ENCODE measurements at places on chromosomes 1 and 21. TPM values are rescaled to one million over a fixed set of nuclear protein-coding genes. Genes with fewer than 3 reads are reported as not detected.
A peak's percentile ranks its signal among the peaks of the same experiment; 100 is the strongest.

DNA sequence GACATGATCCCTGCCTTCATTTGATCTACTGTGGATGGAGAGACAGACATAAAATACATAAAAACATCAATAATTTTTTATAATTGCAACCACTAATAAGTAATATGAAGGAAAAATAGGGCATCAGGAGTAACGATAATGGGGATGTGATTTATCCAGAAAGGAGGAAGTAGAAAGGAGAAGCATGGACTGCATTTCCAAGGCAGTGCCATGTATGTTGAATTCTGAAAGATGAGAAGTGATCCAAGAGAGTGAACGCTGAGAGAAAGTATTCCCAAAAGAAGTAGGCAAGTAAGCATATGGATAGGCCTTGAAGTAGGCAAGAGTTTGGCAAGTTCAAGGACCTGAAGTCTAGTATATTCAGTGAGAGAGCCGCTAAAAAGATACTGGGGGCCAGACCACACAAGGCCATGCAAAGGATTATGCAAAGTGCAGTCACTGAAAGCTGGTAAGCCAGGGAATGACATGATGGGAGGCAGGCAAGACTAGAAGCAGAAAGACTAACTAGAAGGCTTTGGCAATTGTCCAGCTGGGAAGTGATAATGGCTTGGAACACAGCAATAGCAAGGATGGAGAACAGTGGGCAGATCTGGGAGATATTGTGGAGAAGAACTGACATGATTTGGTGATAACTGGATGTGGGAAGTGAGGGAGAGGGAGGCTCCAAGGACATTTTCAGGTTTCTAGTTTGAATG lies 85.9 kb downstream of the TM2D1 start:
- no peaks in the 10 kb centered on the region for H3K4me1 ChIP-seq
- no peaks in the 10 kb centered on the region for H3K36me3 ChIP-seq
- no peak overlapping the region for H3K4me3 ChIP-seq
- H3K27me3 ChIP-seq = no peaks in the 10 kb centered on the region

SMPDL3B gene
- 6.0 TPM for total RNA-seq

DNA sequence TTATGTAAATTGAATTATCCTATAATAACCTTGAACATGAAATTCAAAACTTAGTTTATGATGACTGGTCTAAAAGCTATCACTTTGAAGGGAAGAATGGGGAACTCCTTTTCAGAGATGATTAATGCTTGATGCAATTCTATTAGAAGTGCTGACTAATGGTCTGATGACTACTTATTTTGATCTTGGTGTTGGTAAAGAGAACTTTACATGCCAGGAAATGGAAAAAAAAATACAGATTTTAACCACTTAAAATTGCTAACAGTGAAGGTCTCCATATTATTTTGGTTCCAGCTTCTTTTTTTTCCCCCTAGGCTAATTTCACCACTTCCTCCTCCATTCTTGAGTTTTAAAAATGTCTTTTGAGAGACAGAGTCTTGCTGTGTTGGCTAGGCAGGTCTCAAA lies 22.9 kb downstream of the S1PR1 start:
- H3K27me3 ChIP-seq = no peaks in the 10 kb centered on the region
- no peaks in the 10 kb centered on the region for H3K36me3 ChIP-seq
- no peak overlapping the region for H3K4me3 ChIP-seq
- DNase-seq = no peak
- no peak overlapping the region for H3K27ac ChIP-seq

GRCh38 chr1:33714421-33714820 lies 149.5 kb upstream of the HMGB4 start:
- H3K27ac ChIP-seq = no peak overlapping the region
- no peaks in the 10 kb centered on the region for H3K4me1 ChIP-seq
- no peaks in the 10 kb centered on the region for H3K27me3 ChIP-seq
- DNase-seq = no peak

DNA sequence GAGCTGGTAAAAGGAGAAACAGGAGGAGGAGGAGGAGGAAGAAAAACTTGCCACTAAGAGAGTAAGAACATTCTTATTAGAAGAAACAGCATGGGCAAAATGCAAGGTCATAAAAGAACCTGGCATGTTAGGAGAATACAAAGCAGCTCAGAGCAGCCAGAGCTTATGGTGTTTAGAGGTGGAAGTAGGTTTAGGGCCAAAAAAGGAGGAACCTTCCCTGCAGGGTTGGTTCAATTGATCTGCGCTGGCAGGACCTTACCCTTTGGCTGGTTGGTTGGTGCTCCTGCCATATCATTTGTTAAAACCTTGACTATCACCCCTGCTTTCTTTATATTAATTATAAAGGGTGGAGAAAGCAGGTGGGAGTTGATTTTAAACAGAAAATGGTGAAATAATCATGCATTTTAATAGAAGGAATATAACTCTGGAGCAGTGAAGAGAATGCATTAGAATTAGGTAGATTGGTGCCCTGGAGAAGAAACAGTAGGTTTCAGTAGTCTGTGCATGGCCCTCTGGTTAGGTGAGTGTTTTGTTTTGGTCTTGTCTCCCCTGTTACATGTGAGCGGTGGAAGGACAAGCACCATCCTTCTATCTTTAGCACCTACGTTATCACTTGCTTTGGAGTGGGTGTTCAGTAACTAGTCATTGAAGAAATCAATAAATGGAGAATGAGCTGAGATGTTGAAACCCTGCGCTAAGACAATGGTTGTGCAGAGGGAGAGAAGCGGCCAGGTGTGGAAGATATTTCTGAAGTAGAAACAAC lies 110.4 kb upstream of the NGF start:
- H3K27ac ChIP-seq = no peak overlapping the region
- no peak overlapping the region for H3K4me3 ChIP-seq
- DNase-seq = no peak
- H3K4me1 ChIP-seq = peaks cover 9% of the 10 kb centered on the region

DNA sequence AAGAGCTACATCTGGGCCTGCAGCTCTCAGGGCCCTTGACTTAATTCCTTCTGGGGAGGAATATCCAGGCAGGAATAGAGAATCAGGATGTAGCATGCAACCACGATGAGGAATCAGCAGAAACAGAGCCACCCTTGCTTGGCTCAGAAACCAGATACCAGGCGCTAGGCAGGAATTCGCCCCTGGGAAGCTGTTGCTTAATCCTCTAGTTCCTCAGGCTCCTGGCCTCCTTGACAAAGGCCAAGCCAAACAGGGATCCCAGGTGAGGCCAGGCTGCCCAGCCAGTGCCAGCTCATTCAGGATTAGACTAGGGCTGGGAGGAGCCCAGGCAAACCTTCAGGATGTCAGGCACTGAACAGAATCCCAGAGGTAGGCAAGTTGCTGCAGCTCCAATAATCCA lies 48.2 kb upstream of the IRF2BP2 start:
- no peak overlapping the region for H3K27ac ChIP-seq
- no peaks in the 10 kb centered on the region for H3K27me3 ChIP-seq
- DNase-seq = no peak
- H3K4me1 ChIP-seq = peaks cover 4% of the 10 kb centered on the region

CHD1L gene
- total RNA-seq = 21.0 TPM

- no peak overlapping the region for H3K4me3 ChIP-seq
- DNase-seq = no peak
- no peak overlapping the region for H3K27ac ChIP-seq
- no peaks in the 10 kb centered on the region for H3K27me3 ChIP-seq
- no peaks in the 10 kb centered on the region for H3K36me3 ChIP-seq
These were observed 6.8 kb downstream of the PRXL2B start for GRCh38 chr1:2593251-2593878.

SYT2 gene
- 0.03 TPM for total RNA-seq

DNA sequence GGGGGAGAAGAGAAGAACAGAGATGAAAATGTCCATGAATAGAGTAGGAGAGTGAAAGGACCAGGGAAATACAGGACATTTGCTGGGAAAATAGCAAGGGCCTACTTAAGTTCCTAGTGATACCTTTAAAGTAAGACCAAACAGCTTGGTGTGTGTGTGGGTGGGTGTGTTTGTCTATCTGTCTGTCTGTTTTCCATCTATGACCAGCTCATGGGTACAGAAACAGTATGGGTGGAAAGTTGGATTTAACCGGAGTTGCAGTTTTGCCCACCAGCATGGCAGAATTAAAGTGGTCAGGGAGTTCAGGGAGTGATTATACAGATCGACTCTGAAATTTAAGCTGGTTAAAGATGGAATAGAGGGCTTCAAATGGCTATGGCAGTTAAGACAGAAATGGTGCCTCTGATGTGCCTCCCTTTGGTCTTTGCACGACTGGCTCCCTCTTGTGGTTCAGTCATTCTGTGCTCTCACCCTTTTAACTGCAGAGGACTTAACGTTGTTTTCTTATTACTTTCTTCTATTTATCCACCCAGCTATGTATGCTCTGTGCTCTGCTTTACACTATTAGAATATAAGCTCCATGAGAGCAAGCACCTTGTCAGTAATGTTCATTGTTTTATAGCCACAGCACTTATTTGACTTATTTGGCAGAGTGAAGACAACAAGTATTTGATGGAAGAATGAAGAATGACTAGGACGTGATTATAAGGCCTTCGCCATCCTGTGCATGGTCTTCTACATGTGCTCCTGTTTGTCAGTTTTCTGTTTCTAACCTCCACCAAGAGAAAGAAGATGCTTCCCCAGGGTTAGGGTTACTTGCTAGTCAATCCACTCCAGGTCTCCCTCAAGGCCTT lies 72.7 kb upstream of the AK4 start:
- no peaks in the 10 kb centered on the region for H3K4me1 ChIP-seq
- peak; percentile 71 for DNase-seq
- H3K27me3 ChIP-seq = no peaks in the 10 kb centered on the region
- H3K36me3 ChIP-seq = no peaks in the 10 kb centered on the region
- no peak overlapping the region for H3K27ac ChIP-seq
- no peak overlapping the region for H3K4me3 ChIP-seq

NBPF6 gene
- not detected for total RNA-seq

GRCh38 chr1:156006666-156007376 lies 13.9 kb downstream of the SSR2 start:
- no peak overlapping the region for H3K4me3 ChIP-seq
- no peak for DNase-seq
- no peaks in the 10 kb centered on the region for H3K27me3 ChIP-seq
- H3K36me3 ChIP-seq = peaks cover 18% of the 10 kb centered on the region
- peak overlapping the region; percentile 76 for H3K27ac ChIP-seq

DNA sequence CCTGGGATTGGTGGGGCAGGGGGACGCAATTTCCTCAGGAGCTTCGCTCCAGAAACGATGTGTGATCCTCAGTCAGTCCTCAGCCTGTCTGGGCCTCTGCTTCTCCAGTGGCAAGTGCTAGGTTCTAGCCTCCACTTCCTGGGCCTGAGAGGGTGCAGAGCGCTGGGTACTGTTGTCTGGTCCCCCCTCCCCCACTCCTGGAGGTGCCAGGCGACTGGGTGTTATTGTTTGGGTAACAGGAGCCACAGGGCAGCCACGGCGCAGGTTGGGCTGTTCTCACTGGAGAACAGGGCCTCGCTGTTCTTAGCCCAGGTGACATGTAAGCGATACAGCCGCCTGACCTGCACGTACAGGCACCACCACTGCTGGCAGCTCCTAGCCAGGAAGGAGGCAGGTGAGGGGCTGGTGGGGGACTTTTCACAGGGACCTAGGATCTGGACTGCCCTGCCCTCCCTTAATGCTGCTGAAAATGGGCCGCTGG lies 2.1 kb downstream of the RPS6KA1 start:
- H3K4me1 ChIP-seq = peaks cover 9% of the 10 kb centered on the region
- no peaks in the 10 kb centered on the region for H3K36me3 ChIP-seq
- DNase-seq = no peak
- no peak overlapping the region for H3K27ac ChIP-seq

ZNF697 gene
- 8.1 TPM for total RNA-seq

DNA sequence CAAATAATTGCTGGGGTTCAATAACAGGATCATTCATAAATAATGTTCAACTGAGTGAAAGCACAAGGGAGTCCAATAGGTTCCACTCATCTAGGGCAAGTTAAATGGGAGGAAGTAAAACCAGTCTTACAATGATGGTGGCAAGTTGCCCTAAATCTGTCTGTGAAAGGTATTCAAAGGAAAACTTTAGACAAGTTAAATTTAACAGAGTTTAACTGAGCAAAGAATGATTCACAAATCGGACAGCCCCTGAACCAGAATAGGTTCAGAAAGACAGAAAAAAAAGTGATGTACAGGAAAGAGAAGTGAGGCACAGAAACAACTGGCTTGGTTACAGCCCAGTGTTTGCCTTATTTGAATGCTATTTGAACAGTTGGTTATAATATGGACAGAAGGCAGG lies 183.5 kb upstream of the ADGRL4 start:
- H3K27ac ChIP-seq = no peak overlapping the region
- no peak overlapping the region for H3K4me3 ChIP-seq
- H3K27me3 ChIP-seq = no peaks in the 10 kb centered on the region
- no peaks in the 10 kb centered on the region for H3K4me1 ChIP-seq

DNA sequence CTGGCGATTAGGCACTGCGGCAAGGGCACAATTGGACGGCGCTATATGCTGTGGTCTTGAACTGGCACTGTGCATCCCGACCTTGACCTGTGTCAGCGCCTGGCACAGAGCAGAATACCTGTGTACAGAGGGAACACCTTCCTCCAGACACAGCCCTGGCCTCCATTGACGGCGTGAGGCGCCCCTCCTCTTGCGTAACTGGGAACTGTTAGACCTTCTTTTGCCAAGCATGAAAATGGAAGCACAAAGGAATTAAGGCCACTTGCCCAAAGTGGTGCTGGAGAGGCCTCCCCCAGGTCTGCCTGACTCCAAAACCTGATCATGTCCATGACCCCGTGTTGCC lies 6.8 kb upstream of the AGTRAP start:
- H3K36me3 ChIP-seq = no peaks in the 10 kb centered on the region
- H3K4me3 ChIP-seq = no peak overlapping the region
- no peak for DNase-seq
- peak overlapping the region; percentile 12 for H3K27ac ChIP-seq

DNA sequence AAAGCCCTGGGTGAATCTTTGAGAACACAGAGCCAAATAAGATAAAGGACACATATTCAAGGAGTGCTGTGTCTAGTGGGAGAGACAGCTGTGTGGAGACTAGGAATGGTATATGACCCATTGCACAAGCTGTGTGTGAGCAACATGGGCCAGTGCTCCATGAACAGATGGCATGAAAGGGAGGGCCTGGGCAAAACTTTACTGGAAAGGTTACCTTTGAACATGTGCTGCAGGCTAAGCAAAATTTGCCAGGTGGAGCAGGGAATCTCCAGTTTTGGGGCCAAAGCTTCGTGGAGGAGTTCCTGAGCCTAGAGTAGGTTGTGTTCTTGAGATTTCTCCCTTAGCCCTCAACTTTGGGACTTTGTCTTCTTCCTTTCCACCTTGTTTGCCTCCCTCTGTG lies 446.1 kb upstream of the PROX1 start:
- H3K4me3 ChIP-seq = no peak overlapping the region
- H3K36me3 ChIP-seq = no peaks in the 10 kb centered on the region
- H3K27ac ChIP-seq = no peak overlapping the region
- H3K27me3 ChIP-seq = no peaks in the 10 kb centered on the region
- no peaks in the 10 kb centered on the region for H3K4me1 ChIP-seq

- no peak overlapping the region for H3K27ac ChIP-seq
- DNase-seq = no peak
- H3K27me3 ChIP-seq = no peaks in the 10 kb centered on the region
- no peaks in the 10 kb centered on the region for H3K36me3 ChIP-seq
- H3K4me3 ChIP-seq = no peak overlapping the region
These were observed 10.7 kb downstream of the INTS7 start for GRCh38 chr1:212024469-212025149.

PPM1J gene
- 21.9 TPM for total RNA-seq
